ENCODE measurements at places on chromosomes 6 and 20.

GRCh38 chr6:55919716-55920308, 44.4 kb upstream of the BMP5 start:
- no peak for DNase-seq

GRCh38 chr20:55610756-55611155, 394.6 kb downstream of the CBLN4 start:
- no peak for DNase-seq

DNA sequence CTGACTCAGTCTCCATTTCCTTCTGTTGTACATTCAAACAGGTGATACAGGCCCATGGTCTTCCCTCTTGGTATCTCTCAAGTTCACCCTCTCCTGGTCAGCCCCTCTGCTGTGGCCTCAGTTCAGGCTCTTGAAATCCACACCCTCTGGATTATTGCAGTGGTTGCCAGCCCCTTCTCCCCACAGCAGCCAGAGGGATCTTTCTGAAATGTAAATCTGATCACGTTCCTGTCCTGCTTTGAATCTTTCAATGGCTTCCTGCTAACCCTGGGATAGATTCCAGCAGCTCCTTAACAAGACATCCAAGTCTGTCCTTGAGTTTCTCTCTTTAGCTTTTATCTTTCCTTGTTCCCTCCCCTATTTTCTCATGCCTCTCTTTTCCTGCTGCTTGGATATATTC, 22.2 kb downstream of the CHMP4B start:
- no peak for DNase-seq

DNA sequence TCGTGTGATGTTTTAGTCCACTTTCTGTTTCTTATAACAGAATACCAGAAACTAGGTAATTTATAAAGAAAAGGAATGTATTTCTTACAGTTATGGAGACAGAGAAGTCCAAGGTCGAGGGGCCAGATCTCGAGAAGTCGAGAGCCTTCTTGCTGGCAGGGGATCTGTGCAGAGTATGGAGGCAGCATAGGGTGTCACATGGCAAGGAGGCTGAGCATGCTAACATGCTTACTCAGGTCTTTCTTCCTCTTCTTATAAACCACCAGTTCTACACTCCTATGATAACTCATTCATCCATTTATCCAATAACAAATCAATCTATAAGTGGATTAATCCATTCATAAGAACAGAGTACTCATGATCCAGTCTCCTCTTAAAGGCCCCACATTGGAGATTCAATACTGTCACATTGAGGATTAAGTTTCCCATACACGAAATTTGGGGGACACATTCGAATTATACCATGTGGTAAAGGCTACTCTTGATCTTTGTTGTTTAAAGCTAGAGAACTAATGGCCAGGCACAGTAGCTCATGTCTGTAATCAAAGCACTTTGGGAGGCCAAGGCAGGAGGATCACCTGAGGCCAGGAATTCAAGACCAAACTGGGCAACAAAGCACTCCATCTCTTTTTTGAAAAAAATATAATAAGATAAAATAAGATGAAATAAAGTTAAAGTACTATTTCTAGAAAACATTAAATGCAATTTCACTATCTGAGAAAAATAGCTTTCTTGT, 2.1 kb downstream of the GOPC start:
- DNase-seq, result peak; percentile 25

DNA sequence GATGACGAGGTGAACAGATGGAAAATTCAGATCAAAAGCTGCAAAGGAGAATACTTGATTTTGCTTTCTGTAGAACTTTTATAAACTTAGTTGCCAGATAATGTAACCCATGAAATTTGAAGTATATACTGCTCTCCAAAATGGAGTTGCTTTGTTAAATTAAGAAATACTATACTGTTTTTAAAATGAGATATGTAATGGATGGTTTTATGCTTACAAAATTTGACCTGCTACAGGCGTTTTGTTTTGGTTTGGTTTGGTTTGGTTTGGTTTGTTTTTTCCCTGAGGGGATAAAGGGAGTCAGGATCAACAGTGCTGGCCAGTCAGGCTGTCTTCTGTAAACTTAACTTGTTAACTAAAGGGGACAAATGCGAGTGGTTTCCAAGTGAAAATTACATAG, 55.6 kb upstream of the KIF25 start:
- DNase-seq, result no peak

DNA sequence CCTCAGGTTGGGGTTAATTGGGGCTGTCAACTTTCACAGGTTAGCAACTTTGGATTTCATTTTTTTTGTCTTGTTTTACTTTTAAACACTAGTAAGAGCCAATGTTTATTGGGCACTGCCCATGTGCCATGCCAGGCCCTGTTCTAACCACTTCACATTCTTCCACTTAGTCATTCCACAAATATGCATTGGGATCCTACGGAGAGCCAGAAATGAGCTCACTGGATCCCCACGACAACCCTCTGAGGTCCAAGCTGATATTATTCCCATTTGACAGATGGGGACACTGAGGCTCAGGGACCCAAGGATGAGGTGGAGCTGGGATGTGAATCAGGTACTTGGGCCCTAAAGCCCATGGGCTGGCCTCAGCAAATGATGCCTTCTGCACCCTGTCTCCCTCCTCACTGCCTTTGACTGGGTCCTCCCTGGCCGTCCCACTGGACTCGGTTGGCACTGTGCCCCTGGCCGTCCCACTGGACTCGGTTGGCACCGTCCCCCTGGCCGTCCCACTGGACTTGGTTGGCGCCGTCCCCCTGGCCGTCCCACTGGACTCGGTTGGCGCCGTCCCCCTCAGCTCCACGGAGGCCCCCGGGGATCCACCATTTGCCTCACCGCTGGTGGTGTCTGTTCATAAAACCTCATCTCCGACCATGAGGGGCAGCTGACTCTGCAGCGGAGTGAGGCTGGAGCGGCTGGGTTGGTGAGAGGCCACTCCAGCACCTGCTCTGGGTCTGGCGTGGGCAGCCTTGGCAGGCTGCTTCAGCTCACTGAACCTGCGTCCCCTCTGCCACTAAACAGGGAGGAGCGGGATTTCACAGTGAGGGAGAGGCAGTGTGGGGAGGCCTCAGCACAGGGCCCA, 4.8 kb upstream of the PMEPA1 start:
- peak; percentile 83 for DNase-seq

DNA sequence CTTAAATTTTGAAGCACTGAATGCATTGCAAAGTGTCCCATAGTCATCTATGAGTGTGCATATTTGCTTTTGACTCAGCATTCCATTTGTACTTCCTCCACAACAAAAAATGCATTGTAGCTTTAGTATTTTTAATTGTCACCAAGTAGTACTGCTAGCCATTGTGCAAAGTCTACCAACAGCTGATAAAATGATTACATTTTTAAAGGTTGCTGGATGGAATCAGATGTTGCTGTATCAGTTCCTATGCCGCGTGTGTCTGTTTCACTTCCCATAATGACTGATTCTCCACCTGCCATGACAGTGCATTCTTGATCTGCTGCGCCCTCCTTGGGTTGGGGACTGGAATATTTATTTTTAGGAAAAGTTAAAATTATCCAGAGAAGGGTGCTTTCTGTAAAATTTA, 41.2 kb downstream of the SLX4IP start:
- peak; percentile 72 for DNase-seq

- no peak for DNase-seq
Measured at GRCh38 chr6:158801655-158802294, 17.4 kb downstream of the EZR start.

- no peak for DNase-seq
Measured at GRCh38 chr6:161542346-161542980, 268.6 kb upstream of the AGPAT4 start.

GRCh38 chr6:28537509-28538140, 11.9 kb downstream of the GPX5 start:
- no peak for DNase-seq

DNA sequence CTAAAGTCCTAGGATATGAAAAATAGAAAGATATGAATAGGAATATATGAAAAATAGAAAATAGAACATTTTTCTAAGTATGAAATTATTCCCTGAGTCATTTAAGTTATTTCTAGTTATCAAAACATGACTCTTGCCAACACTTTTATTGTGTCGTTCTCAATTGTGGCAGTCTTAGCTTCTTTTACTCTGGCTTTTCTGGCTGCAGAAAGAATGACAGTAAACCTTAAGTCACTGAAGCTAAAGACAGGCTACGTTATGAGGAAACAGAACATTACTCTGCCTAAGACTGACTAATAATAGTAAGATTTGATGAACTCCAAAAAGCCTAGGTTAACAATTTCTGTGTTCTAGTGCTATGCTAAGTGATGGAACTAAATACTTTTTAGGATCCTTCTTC, 74.6 kb downstream of the AIG1 start:
- DNase-seq, result no peak

GRCh38 chr6:13838616-13839015, 24.3 kb upstream of the MCUR1 start:
- DNase-seq, result no peak

- no peak for DNase-seq
Measured at GRCh38 chr6:6176586-6177228, 143.8 kb downstream of the F13A1 start.

DNA sequence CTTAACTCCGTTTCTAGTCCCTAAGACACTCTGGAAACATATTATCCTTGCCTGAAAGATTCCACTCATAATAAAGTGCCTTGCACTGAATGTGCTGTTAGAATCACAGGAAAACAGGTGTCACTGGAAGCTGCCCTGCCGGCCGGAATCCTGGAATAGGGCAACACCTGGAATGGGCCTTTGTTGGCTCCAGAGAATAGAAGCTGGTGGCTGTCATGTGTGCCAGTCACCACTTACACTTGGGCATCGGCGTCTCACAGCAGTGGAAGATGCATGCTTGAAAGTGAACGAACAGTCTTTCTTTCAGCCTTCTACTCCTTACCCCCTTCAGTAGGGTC, 90.8 kb upstream of the AFDN start:
- DNase-seq, result no peak

GRCh38 chr20:38724626-38725147, 401 bp downstream of the SLC32A1 start:
- no peak for DNase-seq

DNA sequence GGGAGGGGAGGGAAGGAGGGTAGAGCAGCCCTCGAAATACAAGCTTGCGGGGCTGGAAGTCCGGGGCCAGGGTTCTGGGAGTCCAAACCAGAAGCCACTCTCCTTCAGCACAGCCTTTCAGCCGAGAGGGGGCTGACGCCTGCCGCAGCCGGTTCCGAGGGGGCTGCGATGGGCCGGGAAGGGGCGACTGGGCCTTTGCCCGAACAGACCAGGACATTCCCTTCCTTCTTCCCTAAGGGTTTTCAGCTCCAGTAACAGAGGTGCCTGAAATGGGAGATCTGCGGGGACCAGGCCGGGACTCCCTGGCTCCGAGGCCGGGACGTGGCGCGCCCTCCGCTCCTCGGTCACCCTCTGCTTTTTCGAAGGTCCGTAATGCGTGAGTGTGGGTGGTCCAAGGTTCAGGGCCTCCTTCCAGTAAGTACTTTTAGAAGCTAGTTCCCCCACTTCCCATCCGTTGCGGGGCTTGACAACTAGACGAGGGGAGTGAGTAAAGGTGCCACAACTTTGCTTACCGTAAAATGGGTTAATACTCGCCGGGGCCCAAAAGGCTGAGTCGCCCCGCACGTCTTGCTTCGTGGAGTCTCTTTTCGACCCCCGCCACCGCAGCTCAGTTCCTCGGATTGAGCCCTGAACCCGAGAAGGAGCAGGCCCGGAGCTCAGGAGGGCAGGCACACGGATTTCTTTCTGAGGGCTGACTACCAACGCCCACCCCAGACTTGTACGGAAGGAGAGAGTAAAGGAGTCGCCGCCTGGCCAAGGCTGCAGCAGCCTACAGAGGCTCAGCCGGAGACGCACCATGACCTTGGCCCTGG, 2.9 kb upstream of the OLIG3 start:
- no peak for DNase-seq

DNA sequence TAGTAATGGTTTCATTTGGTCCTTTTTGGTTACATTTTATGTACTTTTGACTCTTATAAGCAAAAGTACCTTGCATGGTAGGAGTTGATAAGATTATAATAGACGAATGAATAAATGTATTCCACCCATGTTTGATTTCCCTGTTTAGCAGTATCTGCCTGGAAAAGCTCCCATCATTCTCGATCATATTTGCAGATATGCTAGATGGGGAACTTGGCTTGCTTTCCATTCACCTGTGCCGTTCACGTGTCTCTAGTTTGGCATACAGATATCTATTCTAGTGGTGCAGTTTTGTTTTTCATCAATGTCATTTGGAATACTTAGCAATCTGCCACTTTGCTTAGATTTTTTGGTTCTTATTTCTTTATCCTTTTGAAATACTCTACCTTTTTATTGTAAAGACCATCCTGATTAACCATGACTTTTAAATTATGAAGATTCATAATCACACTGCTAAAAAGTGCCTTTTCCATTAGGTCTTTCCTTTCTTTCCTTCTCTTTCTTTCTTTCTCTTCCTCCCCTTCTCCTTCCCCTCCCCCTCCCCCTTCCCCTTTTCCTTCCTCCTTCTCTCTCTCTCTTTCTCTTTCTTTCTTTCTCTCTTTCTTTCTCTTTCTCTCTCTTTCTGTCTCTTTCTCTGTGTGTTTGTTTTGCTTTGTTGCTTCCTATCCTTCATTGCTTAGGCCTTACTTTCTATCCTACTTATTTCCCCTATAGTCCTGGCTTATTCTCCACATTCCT, 40.4 kb downstream of the ANKS1A start:
- DNase-seq, result no peak

GRCh38 chr6:90288404-90288803, 8.2 kb downstream of the BACH2 start:
- no peak for DNase-seq

- no peak for DNase-seq
Measured at GRCh38 chr6:37699138-37699766, 1.6 kb upstream of the MDGA1 start.

- no peak for DNase-seq
Measured at GRCh38 chr6:119314885-119315272, 34.7 kb downstream of the MAN1A1 start.

- peak; percentile 23 for DNase-seq
Measured at GRCh38 chr6:166757232-166758135, 130.4 kb upstream of the RPS6KA2 start.

- DNase-seq, result no peak
Measured at GRCh38 chr20:55888685-55889084, 116.6 kb downstream of the CBLN4 start.

GRCh38 chr6:108806171-108806570, 42.1 kb upstream of the ARMC2 start:
- no peak for DNase-seq

GRCh38 chr6:5208057-5208456, 52.7 kb downstream of the LYRM4 start:
- peak; percentile 94 for DNase-seq

DNA sequence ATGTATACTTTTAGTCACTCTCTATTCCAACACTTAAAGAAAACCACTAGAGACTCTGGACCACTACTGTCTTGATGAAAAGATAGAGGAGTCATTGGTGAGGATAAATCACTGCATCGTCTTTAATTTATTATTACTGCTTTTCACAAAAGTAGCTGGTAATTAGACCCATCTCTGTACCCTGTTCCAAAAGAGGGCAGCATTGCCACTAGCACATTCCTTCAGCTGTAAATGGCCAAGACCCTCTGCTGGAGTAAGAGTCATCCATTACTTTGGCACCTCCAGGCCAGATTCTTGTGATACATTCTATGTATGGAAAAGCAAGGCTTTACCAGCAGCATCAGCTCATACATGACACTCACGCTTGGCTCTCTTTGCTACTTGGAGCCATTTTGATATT, 49.5 kb upstream of the PREP start:
- DNase-seq, result no peak

Measured in EH (cell line).